ENCODE measurements at places on chromosomes 7 and 10.
A peak's percentile ranks its signal among the peaks of the same experiment; 100 is the strongest.

- no peak for DNase-seq
Observed at GRCh38 chr7:92698237-92698841, 108.1 kb upstream of the FAM133B start.

GRCh38 chr7:26705567-26705966 lies 158.8 kb downstream of the SKAP2 start:
- peak; percentile 94 for DNase-seq

- no peak for DNase-seq
Observed at GRCh38 chr10:114915294-114915693, 22.7 kb upstream of the TRUB1 start.

- peak; percentile 75 for DNase-seq
Observed at GRCh38 chr7:2886900-2887299, 42.8 kb upstream of the GNA12 start.

GRCh38 chr10:112148331-112148730 lies 35.2 kb downstream of the GPAM start:
- no peak for DNase-seq

DNA sequence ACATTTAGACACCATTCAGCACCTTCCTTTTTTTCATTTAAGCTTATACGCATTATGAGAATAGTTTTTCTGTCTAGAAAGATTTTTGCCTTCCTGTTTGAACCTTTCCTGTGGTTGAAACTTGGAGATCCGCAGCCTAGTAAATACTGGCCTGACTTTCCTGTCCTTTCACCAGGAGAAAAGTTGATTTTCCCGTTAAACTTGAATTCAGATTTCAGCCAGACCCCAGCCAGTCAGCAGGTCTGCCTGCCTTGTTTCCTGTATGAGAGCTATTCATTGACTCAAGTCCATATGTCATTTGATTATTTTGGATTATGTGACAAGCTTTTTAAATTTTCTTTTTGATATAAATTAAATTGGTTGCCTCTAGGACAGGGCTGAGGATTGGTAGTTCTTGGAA lies 71.5 kb downstream of the EVX1 start:
- peak; percentile 85 for DNase-seq
